ENCODE measurements at places on chromosomes 11 and 22.

GRCh38 chr11:47469361-47470179, 20.6 kb upstream of the RAPSN start:
- no peak for DNase-seq

- DNase-seq: no peak
These were observed 377.3 kb downstream of the FAM181B start for GRCh38 chr11:82356316-82356715.

- DNase-seq: peak; percentile 22
These were observed 569 bp downstream of the FAM76B start for GRCh38 chr11:95788921-95789505.

GRCh38 chr22:17829695-17830042, 55.4 kb upstream of the BID start:
- no peak for DNase-seq

Measured in stimulated activated naive CD4-positive, alpha-beta T cell (primary cell).